ENCODE measurements at places on chromosomes 11 and 22.

DNA sequence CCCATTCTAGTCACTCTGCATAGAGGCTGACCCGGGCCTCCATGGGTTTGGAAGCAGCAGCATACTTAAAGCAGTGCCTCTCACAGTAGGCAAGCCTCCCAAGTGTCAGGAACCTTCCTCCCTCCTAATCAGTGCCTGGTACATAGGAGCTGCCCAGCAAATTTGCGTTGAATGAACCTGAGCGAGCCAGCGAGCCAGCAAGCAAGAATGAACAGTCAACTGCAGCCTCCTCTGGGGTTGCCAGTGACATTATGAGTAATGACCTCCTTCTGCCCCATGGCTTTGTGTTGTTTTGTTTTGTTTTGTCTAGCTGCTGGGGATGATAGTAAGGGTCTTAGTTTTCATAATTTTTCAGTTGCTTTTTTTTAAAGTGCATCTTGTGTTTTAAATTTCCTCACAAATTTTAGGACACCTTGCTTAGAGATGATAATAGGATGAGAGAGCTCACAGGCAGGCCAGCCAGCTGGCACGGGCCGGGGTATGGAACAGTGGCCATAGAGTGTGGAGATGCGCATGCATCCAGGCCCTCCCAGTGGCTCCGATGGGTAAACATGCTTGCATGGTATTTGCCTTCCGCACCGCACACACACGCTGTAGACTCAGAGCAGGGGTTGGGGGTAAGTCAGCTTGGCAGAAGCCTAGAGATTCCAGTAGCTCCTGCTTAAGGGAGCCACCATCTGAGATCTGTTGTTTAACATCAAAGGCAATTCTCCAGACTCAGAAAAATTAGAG, 36.1 kb downstream of the TTC12 start:
- no peak for DNase-seq

DNA sequence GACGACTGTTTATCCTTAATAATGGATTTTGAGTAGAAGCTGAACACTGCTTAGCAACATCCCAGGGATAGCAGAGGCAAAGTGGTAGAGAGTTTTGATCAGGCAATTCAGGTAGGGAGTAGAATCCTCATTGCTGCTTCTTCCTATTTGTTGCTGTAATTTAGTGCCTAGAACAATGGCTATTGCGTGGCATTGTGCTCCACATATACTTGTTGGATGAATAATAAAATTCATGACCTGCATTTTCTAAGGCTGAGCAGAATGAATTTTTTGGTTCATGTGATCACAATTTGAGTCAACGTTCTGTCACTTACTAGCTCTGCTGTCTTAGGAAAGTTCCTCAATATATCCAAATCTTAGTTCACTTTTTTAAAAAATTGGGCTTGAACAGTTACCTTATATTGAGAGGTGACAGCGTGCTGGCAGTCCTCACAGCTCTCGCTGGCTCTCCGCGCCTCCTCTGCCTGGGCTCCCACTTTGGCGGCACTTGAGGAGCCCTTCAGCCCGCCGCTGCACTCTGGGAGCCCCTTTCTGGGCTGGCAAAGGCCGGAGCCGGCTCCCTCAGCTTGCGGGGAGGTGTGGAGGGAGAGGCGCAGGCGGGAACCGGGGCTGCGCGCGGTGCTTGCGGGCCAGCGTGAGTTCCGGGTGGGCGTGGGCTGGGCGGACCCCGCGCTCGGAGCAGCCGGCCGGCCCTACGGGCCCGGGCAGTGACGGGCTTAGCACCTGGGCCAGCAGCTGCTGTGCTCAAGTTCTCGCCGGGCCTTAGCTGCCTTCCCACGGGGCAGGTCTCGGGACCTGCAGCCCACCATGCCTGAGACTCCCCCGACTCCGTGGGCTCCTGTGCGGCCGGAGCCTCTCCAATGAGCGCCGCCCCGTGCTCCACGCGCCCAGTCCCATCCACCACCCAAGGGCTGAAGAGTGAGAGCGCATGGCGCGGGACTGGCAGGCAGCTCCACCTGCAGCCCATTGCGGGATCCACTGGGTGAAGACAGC, 350.6 kb downstream of the ETS1 start:
- no peak for DNase-seq

- no peak for DNase-seq
These were observed 64.9 kb downstream of the NAV2 start for GRCh38 chr11:19777377-19778102.

DNA sequence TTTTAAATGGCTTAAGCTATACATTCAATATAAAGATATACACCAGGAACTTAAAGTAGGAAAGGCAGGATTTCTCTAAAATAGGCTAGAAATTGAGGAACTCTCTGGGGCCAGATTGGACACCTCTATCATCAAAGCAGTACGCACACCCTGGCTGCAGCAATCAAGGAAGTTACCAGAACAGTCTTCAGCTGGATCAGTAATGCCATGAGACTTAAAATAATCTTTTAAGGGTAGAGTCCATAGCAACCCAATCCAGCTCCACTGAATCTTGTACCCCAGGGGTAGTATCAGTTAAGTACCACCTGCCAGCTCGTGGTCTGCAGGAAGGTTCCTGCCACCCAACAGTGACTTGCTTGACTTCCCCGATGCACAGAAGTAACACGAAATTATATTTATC, 3.0 kb downstream of the RDX start:
- no peak for DNase-seq

GRCh38 chr22:19942157-19943081, 801 bp upstream of the TXNRD2 start:
- DNase-seq = no peak

- no peak for DNase-seq
These were observed 31.5 kb downstream of the MYEOV start for GRCh38 chr11:69325446-69325845.

Measured in NCI-H1436 treated with DMSO at 0.1 percent for 48 hours (cell line).